Heart left ventricle (tissue), 16 donors: ENCODE measurements at places on chromosomes 16 and 17.
A peak's percentile ranks its signal among the peaks of the same experiment; 100 is the strongest.

GRCh38 chr17:80953471-80954315, 37.9 kb upstream of the CHMP6 start:
- peak; percentile 16 for DNase-seq

DNA sequence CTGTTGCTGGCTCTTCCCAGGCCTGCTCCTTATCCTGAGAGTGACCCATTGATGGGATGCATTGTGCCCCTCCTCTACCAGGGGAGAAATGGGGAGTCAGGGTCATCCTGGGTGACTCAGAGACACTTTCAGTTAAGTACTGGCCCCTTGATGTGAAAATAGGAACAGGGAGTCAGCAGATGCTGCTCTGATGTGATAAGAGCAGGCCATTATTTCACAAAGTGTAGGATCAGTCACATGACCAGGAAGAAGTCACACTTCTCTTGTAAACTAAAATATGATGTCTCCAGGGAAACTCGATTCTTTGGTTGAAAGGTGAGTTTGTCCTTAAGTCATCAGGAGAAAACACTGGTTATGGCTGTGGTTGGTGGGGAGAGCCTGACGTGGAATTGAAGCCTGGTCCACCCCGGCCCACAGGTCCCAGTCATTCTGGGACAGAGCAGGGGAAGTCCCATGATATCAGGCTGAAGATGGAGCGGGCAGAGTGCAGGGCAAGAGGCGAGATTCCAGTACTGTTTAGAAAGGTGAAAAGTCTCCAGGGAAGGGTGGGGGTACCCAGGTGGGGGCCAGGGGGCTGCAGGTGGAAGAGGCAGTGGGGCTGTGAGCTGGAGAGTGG, 88.6 kb upstream of the NLRP1 start:
- DNase-seq = no peak

DNA sequence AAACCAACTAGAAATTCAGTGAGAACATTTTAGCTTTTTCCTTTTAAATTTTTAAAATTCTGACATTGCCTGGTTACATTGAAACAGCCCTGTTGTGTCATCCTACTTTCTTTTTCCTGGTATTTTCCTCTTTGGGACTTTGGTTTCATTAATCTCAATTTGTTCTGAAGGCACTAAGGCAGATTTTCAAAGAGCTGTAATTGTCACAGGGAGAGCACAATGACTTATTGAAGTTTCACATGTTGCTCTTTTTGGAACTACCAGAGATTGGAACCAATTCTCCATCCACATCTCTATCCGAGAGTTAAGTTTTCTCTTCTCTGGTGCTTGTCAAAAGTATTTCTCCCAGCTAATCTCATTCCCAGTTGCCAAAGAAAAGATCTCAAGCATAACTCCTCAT, 144.7 kb upstream of the TBX2 start:
- no peak for DNase-seq

DNA sequence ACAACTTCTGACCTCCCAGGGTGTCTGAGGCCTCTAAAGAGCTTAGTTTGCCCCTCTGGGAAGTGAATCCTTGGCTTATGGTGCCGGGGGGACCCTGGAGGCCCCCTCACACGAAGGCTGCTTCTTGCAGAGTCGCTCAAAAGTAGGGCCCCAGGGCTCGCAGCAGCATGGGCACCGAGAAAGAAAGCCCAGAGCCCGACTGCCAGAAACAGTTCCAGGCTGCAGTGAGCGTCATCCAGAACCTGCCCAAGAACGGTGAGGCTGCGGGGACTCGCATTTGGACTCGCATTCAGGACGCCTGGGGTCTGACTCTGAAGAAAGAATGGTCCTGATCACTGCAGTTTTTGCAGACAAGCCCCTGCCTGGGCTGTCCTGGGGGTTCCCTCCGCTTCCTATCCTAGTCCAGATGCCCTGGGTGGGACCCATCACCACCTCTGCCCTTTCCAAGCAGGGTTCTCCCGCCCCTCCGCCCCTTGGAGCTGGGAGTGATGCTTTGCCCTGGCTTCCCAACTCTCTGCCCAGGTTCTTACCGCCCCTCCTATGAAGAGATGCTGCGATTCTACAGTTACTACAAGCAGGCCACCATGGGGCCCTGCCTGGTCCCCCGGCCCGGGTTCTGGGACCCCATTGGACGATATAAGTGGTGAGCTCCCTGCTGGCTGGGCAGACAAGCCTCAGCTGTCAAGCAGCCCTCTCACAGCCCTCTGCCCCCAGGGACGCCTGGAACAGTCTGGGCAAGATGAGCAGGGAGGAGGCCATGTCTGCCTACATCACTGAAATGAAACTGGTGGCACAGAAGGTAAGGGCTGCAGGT, 698 bp downstream of the ACBD4 start:
- DNase-seq = no peak

DNA sequence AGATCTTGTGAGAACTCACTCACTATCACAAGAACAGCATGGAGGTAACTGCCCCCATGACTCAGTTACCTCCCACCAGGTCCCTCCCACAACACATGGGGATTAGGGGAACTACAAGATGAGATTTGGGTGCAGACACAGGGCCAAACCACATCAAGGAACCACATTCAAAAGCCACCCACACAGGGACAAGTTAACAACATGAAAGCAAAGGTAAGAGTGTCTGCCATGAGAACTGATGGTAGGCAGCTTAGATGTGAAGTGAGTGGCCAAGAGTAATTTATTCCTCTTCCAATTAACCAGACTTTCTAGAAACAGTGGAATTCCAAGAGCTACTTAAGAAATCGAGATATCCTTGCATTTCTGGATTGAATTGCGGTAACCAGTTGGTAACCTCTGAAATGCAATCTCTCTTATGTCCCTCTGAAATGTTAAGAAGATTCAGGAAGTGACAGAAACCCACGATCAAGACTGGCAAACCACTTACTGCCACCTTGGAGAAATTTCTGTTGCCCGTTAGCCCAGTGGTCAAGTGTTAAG, 167.4 kb upstream of the CACNG5 start:
- no peak for DNase-seq

- DNase-seq = peak; percentile 90
These were observed at the start of gene PLD6 for GRCh38 chr17:17206124-17206912. Gene PLD6 (minus strand): TSS chr17:17206333. CDS start chr17:17206286, 47 bp downstream.

GRCh38 chr17:38449364-38449763, 21.1 kb downstream of the ARHGAP23 start:
- no peak for DNase-seq

DNA sequence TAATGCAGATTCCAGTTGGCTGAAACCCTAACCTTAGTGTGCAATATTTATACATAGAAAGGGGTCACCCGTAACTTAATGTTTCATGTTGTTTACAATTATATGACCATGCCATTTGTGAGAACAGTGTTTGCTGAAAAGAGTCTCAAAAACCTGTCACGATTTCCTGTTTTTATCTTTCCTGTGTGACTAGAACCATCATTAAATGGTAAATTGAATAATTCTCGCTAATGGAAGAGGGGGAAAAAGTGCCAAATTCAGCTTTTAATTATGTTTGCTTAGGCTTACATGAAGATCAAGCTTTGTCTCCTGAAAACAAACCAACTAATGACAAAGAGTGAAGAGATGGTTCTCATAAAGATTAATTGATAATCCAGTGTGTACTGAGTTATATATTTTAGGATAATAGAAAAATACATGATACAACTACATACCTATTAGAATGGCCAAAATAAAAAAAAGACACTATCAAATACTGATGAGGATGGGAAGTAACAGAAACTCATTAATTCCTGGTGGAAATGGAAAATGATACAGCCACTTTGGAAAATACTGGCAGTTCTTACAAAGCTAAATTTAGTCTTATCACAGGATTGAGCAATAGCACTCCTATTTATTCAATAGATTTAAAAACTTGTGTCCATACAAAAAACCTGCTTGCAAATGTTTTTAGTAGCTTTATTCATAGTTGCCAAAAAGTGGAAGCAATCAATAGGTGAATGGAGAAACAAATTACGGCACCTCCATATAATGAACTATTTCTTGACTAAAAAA, 141.7 kb downstream of the CDK5R1 start:
- no peak for DNase-seq

DNA sequence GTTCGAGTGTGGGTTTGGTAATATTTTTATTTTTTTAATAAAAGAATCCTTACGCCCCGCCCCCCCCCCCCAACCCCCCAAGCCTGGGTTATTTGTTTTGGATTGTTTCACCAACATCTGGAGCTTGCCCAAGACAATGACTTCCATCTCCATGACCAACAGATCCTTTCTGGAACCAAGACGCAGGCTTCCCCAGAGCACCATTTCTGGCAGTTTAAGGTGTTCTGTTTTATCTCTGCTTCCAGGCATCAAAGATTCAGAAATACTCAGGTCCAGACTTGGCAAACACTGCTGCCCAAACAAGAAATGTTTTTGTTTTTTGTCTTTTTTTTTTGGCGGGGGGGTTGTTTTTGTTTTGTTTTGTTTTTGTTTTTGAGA, 56.1 kb downstream of the PLXDC1 start:
- DNase-seq = no peak

DNA sequence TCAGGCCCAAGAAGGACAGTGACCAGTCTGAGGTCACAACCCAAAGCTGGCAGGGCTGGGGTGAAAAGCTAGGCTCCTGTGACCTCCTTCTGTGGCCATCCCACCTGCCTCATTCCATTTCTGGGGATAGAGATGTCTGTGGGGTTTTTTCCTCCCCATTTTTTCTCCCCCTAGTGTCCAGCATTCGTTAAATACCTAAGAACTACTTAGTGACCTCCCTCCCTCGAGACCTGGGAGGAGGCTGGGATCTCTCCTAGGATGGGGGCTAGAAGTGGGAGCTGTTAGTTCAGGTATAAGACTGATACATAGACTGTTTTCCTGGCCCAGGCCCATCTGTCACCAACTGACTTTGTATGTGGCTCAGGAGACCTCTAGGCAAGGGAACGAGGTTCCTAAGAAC, 20.5 kb upstream of the STAC2 start:
- no peak for DNase-seq

GRCh38 chr17:1462164-1463112, 6.4 kb upstream of the CRK start:
- DNase-seq = no peak

DNA sequence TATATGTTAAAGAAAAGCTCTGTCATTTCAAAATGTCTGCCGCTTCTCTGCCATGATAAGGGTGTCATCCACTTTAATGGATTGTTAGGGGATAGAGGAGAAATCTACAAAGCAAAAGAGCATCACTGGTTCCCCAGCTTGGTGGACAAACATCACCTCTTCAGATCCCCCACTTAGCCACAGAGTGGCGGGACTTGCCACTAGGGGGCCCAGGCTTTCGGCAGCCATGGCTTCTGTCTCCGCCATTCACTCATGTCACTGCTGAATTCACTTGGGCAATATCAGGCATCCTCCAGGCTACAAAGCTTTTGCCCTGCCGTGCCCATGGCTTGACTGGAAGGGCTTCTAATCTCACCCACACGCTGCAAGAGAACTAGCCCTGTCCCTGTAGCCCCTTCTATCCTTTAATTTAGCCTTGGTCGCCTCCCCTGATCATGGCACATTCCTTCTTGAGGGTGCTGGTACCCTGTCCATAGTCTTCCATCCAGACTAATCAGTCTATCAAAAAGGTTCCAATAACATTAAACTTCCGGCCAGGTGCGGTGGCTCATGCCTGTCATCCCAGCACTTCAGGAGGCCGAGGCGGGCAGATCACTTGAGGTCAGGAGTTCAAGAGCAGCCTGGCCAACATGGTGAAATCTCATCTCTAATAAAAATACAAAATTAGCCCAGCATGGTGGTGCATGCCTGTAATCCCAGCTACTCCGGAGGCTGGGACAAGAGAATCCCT, 34.7 kb downstream of the SBK1 start:
- DNase-seq = no peak

- DNase-seq = no peak
These were observed 20.6 kb upstream of the MAPT start for GRCh38 chr17:45873728-45874127.

DNA sequence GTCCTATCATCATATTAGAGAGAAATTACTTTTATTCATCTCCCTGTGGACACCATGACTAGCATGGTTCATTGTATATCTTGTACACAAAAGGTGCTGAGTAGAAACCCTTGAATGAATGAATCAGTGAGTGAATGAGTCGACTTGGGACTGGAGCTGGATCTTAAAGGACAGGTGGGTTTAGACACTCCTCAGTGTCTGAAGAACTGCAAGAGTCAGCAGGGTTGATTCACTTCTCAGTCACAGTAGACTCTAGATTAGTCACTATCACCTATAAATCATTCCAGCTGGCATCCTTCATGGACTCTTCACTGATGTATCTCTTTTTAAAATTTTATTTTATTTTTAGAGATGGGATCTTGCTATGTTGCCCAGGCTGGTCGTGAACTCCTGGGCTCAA, 30.1 kb upstream of the PMFBP1 start:
- no peak for DNase-seq

GRCh38 chr16:82504836-82505235, 121.9 kb upstream of the CDH13 start:
- no peak for DNase-seq

DNA sequence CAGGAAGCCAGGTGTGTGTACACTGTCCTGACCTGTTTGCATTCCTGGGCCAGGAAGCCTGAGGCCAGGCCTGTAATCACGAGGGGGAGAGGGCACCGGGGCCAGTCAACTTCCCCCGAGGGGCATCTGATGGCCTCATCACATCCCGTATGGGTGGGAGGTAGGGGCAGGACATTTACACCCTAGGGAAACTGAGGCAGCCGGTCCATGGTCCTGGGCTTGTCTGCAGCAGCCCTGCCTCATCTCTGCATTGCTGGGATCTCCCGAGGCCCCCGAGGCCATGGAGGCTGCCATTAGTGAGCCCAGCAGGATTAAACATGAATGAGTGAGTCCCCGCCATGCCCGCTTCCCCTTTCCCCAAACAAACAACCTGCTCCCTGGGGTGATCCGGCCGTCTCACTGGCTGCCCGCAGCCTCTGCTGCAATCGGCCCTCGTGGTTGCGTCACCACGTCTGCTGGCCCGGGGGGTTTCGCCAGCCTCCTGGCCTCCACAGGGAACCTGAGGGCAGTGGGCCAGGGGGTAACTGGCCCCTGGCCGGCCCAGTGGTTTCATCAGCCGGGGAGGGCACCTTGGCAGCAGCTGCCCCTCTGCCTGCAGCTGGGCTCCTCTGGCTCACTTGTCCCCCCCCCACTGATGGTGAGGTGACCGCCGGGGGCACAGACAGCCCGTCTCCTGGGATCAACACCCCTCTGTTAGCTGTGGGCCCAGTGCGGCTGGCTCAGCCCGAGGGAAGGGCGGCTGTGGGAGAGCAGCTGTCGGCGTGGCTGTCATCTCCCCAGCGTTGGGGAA, 88.3 kb upstream of the GSE1 start:
- no peak for DNase-seq

- DNase-seq = no peak
These were observed 8.3 kb upstream of the NOS2 start for GRCh38 chr17:27808628-27809027.

DNA sequence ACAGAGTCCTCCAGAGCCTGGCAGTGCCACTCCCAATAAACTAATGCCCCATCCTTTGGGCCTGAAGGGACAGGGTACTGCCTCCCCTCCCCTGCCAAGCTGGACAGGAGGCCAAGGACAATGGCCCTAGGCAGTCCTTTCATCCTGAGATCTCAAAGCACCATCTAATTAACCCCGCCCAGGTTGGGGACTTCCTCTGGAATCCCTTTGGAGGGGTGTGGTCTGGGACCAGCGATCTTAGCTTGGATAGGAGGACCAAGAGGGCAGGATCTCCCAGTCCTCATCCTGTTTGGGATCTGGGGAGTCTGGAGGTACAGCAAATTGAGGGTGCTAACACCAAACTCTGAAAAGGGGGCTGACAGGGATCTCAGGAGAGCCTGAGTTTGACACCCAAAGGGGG, 18.2 kb upstream of the SP6 start:
- DNase-seq = no peak

- DNase-seq = no peak
These were observed 455.8 kb upstream of the MAF start for GRCh38 chr16:80056324-80056723.

- DNase-seq = peak; percentile 81
These were observed 646 bp downstream of the HIC1 start for GRCh38 chr17:2055292-2056205.

GRCh38 chr16:24440306-24440705, 99.1 kb upstream of the RBBP6 start:
- DNase-seq = no peak
